ENCODE measurements at places on chromosomes 3 and 15.

GRCh38 chr3:139132976-139133375, 88.3 kb upstream of the PRR23C start:
- DNase-seq = no peak

DNA sequence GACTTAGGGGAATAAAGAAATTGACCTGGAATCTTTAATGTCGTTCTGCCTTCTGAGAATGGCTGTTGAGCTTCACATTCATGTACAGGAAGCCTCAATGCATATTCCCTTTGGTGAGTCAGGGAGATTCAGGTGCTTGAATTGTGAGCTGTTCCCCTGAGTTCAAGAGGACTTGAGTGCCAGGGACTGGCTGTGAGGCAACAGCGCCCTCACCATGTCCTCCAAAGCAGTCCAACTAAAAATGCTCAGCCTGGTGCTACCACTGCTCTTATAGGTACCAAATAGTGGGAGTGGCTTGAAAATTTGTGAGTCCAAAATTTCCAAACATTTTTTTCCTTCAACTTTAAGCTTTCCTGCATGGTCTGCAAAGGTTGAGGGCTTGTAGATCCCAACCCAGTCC, 54.1 kb downstream of the LEO1 start:
- peak; percentile 45 for DNase-seq

- DNase-seq = peak; percentile 96
Measured at GRCh38 chr15:62112616-62113593, 46.1 kb downstream of the C2CD4A start.

- no peak for DNase-seq
Measured at GRCh38 chr3:103385961-103386656, 951.3 kb downstream of the ZPLD1 start.

DNA sequence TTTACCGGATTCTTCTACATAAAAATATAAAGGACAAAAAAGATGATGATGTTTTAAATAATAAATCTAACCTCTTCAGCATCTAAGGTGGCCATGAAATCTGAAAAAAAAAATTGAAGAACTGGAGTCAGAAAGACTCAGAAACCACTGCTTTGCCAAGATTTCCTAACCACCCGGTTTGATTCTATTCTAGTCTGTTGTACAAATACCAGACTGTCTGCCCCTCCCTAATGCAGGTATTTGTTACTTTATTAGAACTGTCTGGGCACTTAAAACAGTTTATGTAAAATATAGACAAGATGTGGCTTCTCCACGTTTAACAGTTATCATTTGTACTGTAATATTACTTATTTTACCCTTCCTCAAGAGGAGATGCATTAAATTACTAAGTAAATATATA, 48.8 kb downstream of the UACA start:
- DNase-seq = no peak

DNA sequence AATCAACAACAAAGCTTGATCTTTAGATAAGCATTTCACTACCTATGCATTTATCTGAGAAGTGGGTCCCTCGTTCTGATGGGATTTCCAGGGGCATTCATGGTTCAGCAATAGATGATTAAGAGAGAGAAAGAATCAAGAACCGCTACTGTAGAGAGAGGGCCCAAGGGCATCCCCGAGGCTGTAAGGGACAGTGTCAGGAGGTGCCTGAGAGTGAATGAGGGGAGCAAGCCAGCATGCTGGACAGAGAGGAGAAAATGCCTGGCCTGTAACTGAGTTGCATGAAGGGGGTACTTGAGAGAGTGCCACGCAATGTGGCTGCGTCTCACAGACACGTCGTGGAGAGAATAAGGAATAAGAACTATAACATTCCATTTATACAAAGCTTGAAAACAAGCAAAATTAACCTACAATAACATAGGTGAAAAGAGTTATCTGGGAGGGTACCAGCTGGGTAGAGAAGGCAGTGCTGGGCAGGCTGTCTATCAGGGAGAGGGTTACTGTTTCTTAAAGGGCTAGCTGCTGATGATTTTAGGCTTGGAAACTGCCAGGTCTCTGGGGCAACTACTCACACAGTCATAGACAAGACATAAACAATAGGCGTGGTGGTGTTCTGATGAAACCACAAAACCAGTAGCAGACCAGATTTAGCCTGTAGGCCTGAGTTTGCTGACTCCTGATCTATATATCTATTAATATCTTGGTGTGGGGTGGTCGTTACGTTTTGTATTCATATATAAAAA, 374.6 kb upstream of the CFAP20DC start:
- DNase-seq = peak; percentile 18

- no peak for DNase-seq
Measured at GRCh38 chr3:112811917-112812660, 34.6 kb downstream of the CD200R1L start.

GRCh38 chr3:49906073-49906743, 2.5 kb upstream of the MST1R start:
- DNase-seq = peak; percentile 69

GRCh38 chr15:40003116-40003916, 35.7 kb downstream of the SRP14 start:
- DNase-seq = no peak

GRCh38 chr15:40469776-40470390, 901 bp upstream of the CHST14 start:
- DNase-seq = no peak

DNA sequence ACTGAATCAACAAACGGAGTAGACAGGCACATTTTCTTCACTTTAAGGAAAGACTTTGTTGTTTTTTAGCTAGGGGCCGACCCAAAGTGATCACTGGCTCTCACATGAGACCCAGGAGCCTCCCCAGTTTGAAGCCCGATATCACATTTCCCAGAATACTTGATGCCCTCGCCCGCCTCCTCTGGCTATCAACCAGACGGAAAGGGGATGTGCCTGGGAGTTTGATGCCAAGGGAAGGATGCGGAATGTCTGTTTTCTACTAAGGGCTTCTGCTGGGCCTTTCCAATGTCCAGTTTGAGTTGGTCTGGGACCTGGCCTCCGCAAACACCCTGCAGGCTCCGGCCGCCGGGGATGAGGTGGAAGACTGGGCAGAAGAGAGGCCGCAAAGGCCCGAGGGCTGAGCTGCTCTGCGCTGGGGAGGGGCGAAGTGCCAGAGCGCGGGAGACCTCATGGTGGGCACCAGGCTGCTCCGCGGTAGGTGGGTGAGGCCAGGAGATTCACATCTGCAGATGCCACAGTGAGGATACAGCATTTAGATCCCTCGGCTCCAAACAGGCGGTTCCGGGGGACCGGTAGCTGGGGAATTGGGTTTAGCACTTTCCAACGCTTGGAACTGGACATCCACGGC, 491 bp upstream of the ZNF774 start:
- no peak for DNase-seq

- peak; percentile 62 for DNase-seq
Measured at GRCh38 chr15:90001683-90002427, 731 bp downstream of the ZNF710 start.

DNA sequence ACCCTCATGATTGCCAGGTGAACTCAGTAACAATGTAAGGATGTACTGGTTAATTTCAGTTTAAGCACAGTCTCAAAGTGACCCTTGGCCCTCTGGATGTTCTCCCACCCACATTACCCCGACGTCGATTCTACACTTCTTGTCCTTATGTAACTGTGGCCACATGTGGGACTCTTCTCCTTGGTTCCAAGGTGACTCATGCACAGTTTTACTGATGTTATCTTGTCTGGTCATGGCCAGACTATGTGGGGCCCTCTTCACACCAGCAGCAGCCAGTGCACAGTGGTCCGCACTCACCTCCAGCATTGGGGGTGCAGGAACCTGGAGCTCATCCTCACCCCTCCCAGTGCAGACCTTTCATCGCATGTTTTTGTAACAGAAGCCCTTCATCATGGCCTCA, 519.4 kb downstream of the OCA2 start:
- no peak for DNase-seq

DNA sequence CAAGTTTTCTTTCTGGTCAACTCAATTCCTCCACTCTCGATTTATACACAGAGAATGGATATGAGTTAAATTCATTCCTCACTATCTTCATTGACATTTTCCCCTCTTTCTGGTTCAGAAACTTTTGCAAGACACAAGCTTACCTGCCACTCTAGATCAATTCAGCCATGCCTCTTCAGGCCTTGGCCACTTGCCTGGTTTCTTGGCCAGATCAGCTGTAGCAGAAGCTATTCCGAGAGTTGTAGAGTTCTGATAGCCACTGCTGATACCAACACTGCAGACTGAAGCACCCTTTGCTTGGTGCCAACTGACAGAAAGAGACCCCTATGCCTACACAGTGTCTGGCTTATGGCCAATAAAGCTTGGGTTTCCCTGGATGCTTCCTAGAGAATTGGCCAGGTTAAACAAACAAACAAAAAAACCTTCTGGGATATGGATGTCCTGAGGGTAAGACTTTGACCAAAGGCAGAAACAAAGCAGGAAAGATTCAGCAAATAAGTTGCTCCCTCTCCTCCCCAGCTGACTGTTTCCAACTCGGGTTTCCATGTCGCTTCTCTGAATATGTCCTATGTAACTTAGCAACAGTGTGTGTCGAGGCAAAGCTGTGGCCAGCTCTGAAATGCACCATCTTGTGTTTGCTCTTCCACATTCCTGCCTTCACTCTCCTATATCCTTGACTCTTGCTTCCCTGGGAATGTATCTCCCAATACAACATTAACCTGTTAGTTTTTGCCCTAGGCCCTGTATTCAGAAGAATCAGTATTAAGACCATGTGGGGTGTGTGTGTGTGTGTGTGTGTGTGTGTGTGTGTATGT, 521.6 kb downstream of the EPHA3 start:
- no peak for DNase-seq

- no peak for DNase-seq
Measured at GRCh38 chr3:124926426-124927101, 8.0 kb downstream of the MUC13 start.

DNA sequence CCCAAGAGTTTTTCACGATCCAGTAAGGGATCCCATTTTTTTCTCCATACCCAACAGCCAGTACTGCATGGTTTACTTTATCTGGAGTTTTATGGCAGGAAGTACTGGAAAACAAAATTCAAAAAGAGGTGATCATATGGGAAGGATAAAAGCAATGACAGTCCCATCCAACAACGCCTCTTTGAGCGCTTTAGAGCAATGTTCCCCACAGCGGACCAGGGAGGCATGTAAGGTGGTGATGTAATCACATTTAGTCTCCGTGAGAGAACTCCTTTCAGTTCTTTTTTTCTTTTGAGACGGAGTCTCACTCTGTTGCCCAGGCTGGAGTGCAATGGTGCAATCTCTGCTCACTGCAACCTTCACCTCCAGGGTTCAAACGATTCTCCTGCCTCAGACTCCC, 21.8 kb downstream of the CTSH start:
- DNase-seq = no peak

- no peak for DNase-seq
Measured at GRCh38 chr3:53240989-53241972, 14.5 kb downstream of the TKT start.

DNA sequence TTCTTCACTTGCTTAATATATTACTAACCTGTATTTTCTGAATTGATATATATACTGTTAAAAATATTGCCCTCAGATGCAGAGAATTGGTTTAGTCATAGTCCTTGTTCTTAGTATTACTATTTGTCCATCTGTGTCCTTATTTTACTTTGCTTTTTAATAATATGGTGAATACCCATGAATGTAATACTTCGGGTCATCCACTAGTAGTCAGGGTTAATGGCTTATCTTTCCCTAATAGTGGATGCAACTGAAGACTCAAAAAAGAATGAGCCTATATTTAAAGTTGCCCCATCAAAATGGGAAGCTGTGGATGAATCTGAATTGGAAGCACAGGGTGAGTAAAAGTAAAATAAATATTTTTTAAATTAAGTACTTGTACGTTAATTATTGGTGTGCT, 36.5 kb downstream of the U2SURP start:
- no peak for DNase-seq

DNA sequence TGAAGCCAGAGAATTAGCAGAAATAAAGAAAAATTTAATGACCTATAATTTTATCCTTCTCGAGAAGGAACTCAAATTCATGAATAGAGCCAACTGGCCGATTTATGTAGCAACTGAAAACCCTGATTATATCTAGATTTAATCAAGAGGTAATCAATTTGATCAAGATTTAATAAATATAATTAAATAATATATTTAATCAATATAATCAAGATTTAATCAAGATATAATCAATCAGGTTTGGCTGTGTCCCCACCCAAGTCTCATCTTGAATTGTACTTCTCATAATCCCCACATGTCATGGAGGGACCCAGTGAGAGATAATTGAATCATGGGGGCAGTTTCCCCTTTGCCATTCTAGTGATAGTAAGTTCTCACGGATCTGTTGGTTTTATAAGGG, 181.2 kb upstream of the CDIN1 start:
- DNase-seq = no peak

DNA sequence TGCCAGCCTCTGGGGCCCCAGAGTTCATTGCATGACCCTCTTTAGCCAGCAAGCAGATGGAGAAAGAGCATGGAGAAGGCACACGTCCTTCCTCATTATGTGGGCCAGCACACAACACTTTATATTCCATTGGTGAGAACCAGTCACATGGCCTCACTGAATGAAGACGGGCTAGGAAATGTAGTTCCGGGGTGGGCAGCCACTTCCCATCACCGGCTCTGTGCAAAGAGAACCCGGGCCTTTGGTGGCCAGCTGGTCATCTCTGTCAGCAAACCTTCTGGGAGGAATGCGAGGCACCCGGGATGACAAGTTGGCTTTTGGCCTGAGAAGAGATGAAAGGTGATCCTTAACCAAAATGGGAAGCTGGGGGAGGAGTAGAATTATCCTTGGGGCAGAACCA, 90.2 kb upstream of the VGLL4 start:
- DNase-seq = no peak

- DNase-seq = peak; percentile 44
Measured at GRCh38 chr3:112979244-112979832, 4.4 kb upstream of the CD200R1 start.

DNA sequence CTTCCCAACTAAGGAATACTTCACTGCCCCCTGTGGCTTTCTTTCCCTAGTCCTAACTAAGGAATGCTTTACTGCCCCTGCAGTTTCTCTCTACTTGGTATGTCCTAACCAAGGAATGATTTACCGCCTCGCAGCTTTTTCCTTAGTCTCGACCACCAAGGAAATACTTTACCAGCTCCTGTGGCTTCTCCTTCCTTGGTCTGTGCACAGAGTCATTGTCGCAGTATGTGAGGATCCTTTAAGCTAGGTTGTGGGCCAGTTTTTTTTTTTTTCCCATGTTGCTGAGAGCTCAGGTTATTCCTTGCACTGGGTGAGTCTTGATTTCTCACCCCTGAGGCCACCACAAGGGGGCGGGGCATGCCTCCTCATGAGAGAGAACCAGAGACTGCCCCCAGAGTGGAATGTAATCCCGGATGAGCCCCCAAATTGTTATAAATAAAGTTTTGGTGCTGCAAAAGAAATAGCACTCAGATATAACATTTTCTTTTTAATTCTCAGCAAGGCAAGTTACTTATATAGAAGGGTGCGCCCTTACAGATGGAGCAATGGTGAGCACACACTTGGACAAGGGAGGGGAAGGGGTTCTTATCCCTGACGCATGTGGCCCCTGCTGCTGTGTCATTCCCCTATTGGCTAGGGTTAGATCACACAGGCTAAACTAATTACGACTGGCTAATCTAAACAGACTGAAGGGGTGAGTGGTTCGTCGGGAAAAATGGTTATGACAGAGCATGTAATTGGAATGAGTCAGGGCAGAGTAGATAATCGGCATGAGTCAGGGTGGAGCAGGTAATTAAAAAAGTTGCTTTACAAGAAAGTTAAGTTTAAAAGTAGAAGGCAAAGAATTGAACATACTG, 27.0 kb downstream of the NDUFB4 start:
- DNase-seq = no peak

- no peak for DNase-seq
Measured at GRCh38 chr15:79932447-79932846, 35.6 kb upstream of the MTHFS start.

GRCh38 chr15:79970624-79971434, at the start of gene BCL2A1:
BCL2A1 (minus strand) TSS chr15:79971196; CDS start chr15:79971119, 77 bp downstream.
- peak; percentile 97 for DNase-seq

GRCh38 chr3:119637679-119638477, 22.5 kb downstream of the POPDC2 start:
- DNase-seq = peak; percentile 94
